Neuronal stem cell (in vitro differentiated cells): ENCODE measurements at places on chromosomes 6 and 20.

DNA sequence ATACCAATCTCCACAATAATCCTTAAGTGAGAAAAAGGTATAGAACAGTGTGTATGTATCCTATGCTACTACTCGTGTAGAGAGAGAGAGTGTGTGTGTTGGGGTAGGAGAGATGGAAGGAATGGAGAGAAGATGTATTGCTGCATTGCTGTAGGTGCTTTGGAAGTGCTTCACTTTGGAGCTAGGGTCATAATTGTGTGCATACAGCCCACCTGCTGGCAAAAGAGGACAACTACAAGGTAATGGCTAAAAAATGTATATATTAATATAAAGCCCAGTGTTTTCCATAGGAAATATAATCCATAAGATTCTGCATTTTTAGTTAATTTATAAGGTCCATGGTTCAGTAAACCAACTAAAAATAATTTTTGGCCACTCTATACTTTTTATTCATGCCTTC is 36.1 kb downstream of the SERAC1 start:
- no peak for DNase-seq

DNA sequence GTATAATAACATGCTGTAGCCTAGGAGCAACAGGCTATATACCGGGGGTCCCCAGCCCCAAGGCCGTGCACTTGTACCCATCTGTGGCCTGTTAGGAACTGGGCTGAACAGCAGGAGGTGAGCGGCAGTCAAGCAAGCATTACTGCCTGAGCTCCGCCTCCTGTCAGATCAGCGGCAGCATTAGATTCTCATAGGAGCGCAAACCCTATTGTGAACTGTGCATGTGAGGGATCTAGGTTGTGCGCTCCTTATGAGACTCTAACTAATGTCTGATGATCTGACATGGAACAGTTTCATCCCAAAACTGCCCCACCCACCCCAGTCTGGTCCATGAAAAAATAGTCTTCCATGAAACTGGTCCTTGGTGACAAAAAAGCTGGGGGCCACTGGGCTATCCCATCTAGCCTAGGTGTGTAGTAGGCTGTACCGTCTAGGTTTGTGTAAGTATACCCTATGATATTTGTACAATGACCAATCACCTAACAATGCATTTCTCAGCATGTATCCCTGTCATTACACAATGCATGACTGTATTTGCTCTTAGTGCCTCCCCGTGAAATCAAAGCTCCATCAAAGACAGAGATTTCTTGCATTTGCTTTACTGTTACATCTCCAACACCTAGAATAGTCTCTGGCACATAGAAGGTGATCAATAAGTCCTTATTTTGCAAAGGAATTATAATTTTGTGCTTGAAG is 30.8 kb downstream of the NHSL1 start:
- DNase-seq: no peak

DNA sequence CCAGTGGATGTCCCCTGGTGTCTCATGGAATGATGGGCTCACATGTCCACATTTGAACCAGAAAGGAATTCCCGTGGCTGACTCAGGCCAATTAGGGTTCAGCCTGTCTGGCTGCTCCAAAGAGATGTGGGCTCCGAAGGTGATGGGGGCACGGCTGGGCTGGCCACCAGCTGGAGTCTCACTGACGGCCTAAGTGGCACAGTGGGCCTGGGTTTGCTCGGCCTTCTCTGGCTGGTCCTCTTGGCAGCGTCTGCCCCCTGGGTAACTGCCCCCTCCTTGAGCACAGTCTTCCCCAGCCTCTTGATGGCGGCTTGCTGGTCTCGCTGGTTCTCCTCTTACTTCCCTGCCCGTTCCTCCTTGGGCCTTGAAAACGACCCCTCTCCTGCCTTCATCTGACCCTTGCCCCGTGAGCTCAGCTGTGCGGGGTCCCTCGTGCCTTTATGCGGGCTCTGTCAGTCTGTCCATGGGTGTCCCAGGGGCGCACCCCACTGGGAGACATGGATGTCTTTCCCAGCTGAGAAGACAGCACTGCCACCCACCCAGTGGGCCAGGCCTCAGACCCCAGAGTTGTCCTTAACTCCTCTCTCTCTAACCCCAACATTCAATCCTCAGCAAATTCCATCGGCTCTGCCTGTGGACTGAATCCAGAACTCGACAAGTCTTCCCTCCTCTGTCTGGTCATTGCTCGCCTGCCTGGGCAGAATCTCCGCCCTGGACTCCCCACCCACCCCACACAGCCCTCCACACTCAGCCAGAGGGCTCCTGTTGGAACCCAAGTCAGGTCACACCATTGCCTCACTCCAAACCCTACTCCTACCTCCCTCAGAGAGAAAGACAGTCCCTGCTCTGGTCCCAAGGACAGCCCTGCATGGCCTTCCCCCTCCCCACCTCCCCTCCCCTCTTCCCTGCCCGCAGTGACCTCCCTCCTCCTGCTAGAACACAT is 78.7 kb downstream of the CEBPB start:
- no peak for DNase-seq

GRCh38 chr20:33162753-33163152 is 5.2 kb upstream of the BPIFA2 start:
- no peak for DNase-seq
